Stimulated activated CD8-positive, alpha-beta memory T cell treated with anti-CD3 and anti-CD28 coated beads, Interleukin-7, amount 100 ng/mL, for 1 hour (primary cell): ENCODE measurements at places on chromosomes 2 and 18.

- no peak for DNase-seq
Observed at GRCh38 chr2:17539611-17540092, 844 bp upstream of the VSNL1 start.

DNA sequence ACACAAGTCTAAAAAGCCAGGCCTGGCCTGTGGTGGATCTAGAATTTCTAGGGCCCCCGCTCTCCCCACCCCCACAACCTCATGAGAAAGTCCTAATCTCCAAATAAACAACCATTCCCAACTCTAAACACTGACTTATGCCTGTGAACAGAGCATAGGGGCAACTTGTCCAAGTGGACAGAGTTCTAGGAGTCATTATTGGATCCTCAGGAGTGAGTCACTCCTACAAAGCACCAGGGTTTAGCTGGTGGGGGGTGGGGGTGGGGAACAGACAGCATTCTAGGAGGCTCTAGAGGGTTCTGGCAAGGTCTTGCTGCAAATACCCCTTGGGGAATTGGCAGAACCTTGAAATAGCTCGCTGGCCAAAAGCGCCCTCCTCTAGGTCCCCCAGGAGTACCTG lies 83.3 kb downstream of the ZCCHC2 start:
- DNase-seq: no peak

DNA sequence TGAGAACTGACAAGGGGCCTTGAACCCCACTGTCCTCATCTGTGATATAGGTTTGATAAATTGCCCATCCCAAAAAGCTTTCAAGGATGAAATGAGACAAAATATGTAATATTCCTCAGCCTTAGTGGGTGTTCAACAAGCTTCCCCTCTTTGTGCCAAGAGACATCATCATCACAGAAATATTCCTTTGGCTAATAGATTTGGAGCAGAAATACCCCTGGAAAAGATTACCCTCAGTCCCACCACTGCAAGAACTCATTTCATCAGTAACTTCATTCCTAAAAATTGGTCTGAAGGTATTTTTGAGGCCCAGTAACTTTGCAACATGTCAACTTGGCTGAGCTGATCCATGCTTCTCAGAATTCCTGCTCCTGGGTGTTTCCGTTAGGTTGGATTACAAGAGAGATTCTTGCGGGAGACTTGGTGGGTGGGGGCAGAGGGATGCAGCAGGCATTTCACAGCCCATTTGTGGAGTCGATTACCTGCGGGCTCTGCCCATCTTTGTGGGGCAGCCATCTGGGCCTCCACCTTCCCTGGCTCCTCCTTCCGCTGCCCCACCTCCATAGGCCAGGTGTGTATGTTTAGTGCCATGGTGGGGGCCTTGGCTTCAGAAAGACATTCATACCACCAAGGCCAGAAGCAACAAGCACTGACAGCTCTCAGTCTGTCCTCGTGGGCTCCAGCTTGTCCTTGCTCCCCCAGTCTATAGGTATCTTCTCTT lies 263.9 kb downstream of the GLI2 start:
- DNase-seq: no peak

- no peak for DNase-seq
Observed at GRCh38 chr2:42786561-42787345, 5.6 kb downstream of the HAAO start.

GRCh38 chr2:134208825-134209224 lies 45.0 kb upstream of the MGAT5 start:
- no peak for DNase-seq

- DNase-seq: no peak
Observed at GRCh38 chr2:145020139-145020538, 500.2 kb upstream of the ZEB2 start.

DNA sequence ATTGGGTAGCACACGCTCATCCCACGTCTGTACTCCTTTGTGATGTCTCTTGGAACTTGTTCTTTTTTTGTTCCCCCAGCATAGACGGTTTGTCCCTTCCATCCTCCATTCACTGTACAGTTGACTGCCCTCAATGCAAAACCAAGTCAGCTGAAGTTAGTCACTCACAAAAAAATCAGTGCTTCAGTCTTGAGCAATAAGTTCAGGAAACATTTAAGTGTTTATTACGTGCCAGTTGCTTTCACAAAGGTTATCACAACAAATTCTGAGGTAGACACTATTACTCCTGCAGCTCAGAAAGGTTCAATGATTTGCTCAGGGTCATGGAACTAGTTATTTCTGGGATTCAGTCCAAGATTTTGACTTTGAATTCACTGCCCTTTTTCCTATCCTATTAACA lies 102.2 kb downstream of the PDE1A start:
- no peak for DNase-seq

- DNase-seq: no peak
Observed at GRCh38 chr2:127197475-127198385, 22.4 kb downstream of the CYP27C1 start.

- DNase-seq: no peak
Observed at GRCh38 chr18:5462227-5462626, 81.6 kb downstream of the EPB41L3 start.

DNA sequence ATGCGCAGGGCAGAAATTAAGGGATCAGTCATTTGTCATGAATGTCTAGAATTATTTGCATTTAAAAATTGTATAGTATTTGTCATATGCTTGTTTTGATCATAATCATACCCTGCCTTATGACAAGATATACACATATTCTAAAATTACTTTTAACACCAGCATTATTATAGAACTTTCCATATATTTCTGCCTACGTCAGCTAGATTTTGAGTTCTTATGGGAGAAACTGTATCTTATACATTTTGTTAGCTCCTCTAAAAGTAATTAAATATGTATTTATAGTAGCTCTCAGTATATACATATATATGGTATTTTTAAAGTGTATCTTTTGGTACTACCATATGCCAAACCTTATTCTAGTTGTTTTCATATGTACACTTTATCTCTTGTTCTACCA lies 441.9 kb downstream of the CPS1 start:
- no peak for DNase-seq

- DNase-seq: no peak
Observed at GRCh38 chr2:8671802-8672201, 10.1 kb upstream of the ID2 start.

GRCh38 chr2:233497692-233498091 lies 68.9 kb downstream of the USP40 start:
- no peak for DNase-seq

DNA sequence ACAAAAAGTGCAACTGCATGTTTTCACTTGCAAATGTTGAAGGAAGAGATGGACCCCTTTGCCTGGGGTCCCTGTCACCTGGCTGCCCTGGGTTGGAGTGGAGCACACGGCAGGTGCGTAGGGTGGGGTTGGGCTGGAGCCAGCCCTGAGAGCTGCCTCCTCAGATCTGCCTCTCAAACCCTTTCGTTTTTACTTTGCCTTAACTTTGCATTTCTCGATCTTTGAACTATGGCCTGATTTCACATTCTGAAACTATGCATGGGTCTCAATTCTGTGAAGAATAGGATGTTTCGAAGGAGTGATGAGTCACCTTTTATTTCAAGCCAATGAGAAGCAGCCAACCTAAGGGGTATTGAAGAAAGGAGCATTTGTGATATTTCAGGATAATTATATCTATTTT lies 132.8 kb downstream of the ACOXL start:
- DNase-seq: no peak

- no peak for DNase-seq
Observed at GRCh38 chr18:47168509-47168908, 7.7 kb downstream of the IER3IP1 start.

DNA sequence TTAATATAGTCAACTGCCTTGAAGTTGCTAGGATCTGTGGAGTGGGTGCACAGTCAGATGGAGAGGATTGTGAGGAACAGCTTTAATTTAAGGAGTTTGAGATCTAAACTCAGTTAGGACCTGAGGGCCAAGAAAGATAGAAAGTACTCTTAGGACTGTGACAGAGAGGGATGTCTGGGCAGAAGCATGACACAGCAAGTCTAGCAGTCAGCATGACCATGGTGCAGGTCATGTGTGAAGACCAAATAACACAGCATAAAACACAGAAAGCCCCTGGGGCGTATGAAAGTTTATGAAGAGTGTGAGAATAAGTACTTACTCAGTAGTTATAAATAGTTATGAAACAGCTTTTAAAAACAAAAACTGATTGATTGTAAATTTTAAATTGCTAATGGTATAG lies 107.2 kb downstream of the GALNT1 start:
- DNase-seq: no peak

DNA sequence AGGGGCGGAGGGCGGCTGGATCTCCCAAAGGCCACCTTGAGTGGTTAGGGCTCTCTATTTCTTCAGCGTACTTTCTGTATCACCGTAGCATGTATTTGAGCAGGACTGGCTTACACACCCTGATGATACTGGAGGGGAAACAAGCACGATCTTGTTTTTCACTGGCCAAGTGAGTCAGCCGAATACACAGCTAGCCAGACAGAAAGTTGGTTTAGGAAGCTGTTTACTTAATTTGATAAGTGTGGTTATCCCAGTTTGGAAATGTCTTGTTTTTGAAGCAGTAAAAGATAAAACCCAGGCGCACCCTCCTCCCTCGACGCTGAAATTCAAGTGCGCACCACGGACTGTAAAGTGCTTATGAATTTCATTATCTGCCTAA lies 582 bp downstream of the RIOK3 start:
- no peak for DNase-seq
